ENCODE measurements at places on chromosomes 7 and 10.

DNA sequence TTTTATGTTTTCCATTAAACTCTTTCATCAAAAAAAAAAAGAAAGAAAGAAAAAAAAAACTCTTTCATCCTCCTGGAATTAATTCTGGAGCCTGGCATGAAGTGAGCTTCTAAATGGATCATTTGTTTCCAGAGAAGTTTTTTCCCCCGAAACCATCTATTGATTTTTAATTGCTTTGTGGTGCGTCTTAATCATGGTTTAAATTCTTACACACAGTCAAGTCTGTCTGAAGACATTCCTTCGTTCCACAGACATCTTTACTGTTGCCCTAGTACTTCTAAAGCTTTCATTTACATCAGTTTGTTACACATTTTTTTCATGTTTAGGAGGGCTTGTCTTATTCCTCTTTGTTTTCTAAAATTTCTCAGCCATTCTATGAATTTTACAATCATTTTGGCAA lies 493.4 kb upstream of the FOXK1 start:
- no peak for DNase-seq

DNA sequence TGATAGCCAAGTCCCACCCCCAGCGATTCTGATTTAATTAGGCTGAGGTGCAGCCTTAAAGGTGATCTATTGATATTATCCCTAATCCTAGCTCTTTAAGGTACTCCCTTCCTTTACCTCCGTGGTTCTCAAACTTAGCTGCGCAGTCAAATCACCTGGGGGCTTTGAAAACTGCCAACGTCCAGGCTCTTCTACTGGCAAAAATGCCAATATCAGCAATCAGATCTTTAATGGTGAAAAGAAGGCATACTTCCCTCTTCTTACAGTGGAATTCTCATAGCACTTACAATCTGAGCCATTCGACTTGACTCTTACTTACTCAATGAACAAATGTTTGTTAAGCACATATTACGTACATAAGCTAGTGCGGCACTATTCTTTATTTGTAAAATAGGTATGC lies 704 bp upstream of the SLC35B4 start:
- no peak for DNase-seq

DNA sequence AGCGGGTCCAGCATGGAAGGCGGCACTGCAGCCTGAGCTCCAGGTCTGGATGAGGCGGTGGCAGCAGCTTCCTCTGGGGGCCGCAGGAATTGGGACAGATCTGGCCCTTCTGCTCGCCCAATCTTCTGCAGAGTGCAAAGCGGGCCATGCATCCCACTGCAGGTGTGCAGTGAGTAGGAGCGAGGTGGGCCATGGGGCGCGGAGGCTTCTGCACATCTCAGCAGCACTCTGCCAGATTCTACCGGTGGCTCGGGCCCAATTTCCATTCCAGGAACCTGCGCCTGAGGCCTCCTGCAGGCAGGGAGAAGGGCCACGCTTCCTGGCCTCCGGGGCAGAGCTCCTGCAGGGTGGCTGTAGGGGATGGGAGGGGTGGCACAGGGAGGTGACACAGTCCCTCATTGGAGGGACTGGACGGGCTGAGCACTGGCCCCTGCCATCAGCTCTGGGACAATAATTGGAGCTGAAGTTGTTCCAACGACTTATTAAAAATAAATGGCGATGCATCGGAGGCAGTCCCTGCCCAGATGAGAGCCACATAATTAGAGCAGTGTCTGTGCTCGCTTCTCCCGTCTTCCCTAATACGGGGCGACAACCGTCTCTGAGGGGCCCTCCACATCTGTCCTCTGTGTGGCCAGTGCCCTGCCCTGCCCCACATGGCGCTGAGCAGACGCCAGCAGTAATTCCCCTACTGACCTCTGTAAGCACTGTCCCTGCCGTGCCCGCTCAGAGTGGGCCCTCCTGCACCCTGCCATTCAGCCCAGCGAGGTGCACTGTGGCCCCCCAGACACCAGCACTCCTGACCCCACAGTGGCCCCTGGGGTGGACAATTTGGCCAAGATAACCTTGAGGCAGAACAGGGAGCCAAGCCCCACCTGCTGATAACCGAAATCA lies 197.5 kb downstream of the ELFN1 start:
- no peak for DNase-seq

GRCh38 chr10:16520900-16521299 lies 779 bp downstream of the C1QL3 start:
- DNase-seq = no peak

GRCh38 chr10:13984647-13985155 lies 346.0 kb downstream of the FRMD4A start:
- DNase-seq = no peak

- DNase-seq = no peak
Measured at GRCh38 chr10:30788307-30788706, 158.8 kb upstream of the LYZL2 start.

GRCh38 chr10:65838811-65839210 lies 1087.0 kb upstream of the LRRTM3 start:
- no peak for DNase-seq

GRCh38 chr10:5467207-5467535 lies 32.2 kb downstream of the CALML5 start:
- no peak for DNase-seq

DNA sequence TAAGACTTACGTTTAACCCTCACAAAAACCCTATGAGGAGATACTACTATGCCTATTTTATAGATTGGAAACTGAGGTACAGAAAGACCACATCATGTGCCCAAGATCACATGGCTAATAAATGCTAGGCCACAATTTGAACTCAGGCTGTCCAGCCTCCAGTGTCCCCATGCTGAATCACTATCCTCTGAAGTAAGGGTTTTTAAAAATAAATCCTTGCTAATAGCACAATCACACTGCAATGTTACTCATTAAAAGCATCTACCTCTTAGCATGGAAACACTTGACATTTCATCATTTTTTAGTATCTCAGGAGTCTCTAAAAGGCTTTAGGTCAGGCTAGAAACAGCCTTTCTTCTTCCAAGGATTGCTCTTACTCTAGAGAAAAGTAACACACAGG lies 50.0 kb upstream of the PPP1R3C start:
- no peak for DNase-seq

GRCh38 chr10:24952707-24953645 lies 570 bp upstream of the PRTFDC1 start:
- peak; percentile 79 for DNase-seq

DNA sequence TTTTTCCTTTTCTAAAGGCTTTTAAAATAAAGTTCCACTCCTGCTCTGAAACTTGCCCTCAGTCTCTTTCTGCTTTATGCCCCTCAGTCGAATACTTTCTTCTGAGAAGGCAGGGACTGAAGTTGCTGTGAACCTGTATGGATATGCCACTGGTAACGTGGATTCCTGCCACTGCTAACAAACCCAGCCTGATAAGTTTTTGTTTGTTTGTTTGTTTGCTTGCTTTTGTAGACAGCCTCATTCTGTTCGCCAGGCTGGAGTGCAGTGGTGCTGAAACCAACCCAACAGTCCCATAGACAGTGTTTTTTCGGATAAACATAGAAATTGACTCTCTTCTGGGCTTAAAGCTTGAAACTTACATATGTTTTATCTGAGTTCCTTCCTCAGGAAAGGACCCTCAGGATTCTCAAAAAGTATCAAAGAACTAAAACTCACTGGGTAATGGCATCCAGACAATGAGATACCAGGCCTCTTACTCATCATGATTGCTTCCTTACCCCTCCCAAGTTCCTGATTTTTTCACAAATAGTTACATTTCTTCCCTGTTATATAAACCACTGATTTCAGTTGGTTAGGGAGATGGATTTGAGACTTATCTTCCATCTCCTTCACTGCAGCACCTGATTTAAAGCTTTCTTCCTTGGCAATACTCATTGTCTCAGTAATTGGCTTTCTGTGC lies 273.6 kb downstream of the SDHAF3 start:
- DNase-seq = no peak

- no peak for DNase-seq
Measured at GRCh38 chr7:108140671-108141070, 10.5 kb upstream of the LAMB4 start.

DNA sequence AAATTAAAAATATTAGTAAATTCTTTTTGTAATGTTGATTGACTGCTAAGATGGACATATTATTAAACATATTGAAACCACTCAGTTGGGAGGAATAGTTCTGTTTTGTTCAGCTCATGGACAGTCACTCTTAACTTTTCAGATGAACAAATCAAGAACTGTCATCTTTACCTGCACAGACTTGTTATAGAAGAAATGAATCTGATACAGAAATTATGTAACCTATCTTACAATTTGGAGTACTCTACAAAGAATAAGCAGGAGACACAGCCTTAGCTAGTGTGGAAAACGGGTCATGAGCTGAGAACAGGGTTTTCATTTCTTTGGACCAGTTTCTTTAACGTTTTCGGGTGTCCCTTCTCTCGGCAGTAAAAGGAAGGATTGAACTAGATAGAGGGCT lies 1.2 kb upstream of the ANLN start:
- DNase-seq = no peak

DNA sequence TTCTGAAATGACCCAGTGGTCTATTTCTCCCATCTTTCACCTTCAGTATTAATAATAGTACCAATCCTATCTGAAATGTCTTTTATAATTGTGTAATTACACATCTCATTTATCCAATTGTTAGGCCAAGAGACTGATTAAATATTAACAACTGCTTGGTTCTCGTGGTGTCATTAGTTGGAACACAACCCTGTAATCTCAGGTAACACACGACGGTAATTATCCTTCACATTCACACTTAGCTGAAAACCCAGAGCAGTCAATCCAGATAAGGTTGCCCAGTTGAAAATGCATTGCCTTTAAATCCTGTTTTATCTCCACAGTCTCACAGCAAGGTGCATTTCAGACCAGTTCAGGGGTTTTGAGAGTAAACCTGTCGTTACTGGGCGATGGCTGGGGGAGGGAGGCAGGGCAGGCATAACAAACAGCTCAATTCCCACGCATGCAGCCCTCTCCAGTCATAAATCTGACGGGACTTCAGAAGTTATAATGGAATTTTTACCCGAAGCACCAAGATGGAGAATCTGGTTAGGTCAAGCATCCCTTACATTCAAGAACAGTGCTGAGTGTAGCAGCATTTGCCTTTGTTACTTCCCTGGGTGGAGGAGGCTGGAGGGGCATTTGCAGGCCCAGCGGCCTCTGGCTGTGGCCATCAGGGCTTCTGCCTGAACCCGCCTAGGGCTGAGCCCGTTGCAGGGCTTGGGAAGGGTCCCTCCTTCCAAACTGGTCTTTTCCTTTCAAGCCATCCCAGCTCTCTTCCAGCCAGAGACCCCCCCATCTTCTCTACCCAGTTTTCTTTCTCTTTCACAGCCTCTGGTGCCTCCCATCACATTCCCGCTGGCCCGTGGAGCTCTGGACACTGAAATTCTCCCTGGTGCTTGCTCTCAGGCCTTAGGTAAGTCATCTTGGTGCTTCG lies 201.0 kb upstream of the LYZL2 start:
- DNase-seq = no peak

GRCh38 chr10:88903715-88904114 lies 23.7 kb downstream of the STAMBPL1 start:
- DNase-seq = no peak

DNA sequence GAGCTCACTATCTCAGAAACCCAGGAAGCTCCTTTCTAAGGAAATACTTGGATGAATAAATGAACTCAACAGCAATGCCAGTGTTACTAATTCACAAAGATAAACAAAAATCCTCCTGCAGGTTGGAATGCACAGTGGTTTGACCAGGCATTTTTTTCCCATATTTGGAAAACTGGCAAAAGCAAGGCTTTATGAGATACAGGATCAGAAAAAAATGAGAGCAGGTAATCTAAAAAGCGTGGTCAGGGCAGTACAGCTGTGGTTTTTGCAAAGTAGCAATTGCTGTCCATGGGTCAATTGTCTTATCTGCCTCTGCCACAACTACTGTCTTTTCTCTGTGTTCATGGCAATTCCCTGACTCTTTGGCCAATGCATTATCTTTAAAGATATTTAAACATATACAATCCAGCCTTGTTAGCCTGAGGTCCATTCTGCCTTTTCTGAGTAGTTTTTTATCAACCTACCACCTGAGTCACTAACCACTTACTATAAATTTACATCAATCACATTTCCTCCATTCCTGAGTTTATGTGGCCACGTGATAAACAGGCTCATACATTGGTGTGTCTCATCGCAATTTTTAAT lies 564.5 kb upstream of the IGFBP3 start:
- DNase-seq = no peak

DNA sequence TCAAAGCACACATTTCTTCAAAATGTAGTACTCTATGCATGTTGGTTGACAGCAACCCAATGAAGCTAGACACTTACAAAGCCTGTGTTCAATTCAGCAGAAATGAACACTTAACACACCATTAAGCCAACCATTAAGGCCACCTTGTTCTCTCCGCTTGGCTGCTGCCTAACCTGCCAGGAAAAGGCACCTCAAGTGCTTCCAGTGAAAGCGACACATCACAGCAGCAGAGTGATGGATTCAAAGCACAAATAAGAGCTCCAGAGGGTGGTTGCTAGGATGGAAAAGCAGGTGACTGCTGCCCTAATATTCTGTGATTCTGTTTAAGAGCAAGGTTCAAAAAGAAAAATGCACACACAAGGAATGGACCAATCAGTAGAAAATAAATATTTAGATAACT lies 81.5 kb upstream of the GNAI1 start:
- no peak for DNase-seq

GRCh38 chr10:33484787-33485186 lies 150.3 kb upstream of the NRP1 start:
- DNase-seq = no peak

All from BE2C (cell line).